ENCODE measurements at places on chromosomes 11 and 22.

DNA sequence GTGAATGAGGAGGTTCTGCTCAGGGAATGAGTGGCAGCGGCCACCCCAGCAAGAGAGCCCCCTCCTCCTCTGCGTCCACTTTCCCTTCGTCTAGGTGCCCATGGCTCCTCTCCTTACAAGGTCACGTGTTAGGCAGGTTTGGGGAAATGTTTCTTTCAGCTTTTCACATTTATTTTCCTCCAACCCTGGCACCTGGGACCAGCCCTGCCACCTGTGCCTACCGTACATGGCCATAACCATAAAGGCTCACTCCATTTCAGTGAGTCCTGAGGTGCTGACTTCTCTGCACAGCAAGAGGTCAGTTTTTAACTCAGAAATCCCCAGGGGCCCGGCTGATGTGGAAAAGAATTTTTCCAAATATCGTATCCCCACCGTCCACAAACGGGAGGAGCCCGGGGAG, 71.2 kb downstream of the FLI1 start:
- no peak for DNase-seq

DNA sequence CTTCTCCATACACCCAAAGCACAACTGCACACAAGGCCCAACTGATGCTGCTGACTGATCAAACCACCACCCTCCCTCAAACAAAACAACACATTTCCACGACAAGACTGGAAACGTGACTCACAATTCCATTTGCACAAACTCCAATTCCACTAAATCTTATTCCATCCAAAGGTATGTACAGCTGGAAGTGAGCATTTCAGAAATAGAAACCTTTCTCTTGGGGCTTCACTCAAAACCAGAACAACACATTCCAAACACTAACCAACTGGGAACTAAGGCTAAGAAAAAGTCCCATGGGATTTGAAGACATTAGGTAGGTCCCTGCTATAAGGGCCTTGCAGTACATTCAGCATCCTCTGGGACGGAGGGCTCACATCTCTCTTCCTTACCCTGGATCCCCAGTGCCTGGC, 19.6 kb downstream of the MORC2 start:
- DNase-seq = no peak

DNA sequence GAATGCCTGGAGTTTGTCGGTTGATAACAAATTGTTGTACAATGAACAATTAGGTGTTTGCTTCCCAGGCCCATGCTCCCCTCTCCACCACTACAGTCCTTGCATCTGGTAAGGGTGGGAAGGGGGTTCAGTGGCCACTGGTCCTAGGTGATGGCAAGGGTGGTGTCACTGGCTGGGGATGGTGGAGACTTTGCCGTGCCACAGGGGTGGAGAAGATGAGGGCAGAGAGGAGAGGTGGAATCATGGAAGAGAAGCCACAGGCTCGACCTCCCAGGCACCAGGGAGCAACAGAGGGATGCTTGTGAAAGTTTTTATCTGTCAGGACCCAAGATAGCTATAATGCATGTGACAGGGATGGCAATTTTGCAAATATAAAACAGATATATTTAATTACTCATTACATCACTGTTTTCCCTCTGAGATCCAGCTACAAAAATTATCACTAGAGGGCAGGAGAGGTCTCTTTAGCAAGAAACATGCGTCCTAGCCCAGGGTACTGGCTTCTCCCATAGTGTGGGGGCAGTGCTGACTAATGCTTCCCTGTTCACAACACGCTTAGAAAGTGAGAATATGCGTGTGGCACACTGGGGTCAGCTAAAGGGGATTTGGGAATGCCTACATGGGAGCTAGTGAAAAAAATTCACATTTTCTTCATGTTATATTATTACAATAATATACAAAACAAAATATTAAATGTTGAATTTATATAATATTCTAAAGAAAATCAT, 49.0 kb upstream of the AMPD3 start:
- DNase-seq = peak; percentile 60

DNA sequence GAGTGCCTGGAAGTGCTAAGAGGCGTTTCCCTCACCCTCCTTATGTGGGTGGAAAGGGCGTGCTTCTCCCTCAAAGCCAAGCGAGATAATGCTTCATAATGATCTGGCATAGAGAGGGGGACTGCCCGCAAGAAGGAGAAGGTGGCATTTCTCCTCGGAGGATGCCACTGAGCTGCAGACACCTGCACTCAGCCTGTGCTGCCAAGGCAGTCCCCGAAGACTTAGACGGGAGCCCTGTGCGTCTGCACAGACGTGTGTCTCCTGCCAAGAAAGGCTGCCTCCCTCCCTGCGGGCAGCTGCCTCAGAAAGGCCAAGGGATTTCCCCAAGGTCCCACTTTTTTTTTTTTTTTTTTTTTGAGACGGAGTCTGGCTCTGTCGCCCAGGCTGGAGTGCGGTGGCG, 48.1 kb upstream of the SPATA19 start:
- no peak for DNase-seq

DNA sequence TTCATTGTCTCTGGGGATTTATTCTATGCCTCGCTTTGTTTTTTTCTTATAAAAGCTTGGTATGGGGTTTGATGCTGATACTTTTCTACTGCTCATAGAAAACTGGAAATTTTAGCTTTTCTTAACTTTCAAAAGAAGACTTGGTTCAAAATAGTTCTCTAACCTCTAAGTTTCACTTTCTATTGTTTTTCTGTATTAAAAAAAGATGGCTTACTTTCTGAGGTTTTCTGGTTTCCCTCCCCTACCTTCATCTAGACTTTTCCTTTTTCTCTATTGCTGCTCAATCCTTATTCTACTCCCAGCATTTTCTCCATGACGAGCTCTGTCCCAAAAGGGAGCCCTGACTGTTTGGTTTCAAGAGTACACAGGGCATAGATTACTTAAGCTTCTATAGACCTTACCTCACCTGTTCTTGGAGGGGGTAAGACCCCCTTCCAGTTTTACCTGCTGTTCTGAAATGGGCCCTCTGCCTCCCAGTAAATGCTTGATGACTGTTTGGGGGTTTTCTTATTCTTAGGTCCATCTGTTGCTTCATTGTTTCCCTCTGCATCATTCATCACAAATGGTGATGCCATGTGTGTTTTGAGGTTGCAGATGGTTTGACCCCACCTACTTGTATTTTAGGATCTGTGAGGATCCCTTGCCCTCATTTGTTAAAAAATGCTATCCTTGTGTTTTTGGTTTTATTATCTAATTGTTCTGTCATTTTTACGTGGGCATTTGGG, 29.5 kb downstream of the DNHD1 start:
- no peak for DNase-seq

GRCh38 chr22:34105461-34106062, 185.3 kb upstream of the LARGE1 start:
- DNase-seq = peak; percentile 29

GRCh38 chr11:113730887-113731726, 25.0 kb upstream of the TMPRSS5 start:
- peak; percentile 58 for DNase-seq

DNA sequence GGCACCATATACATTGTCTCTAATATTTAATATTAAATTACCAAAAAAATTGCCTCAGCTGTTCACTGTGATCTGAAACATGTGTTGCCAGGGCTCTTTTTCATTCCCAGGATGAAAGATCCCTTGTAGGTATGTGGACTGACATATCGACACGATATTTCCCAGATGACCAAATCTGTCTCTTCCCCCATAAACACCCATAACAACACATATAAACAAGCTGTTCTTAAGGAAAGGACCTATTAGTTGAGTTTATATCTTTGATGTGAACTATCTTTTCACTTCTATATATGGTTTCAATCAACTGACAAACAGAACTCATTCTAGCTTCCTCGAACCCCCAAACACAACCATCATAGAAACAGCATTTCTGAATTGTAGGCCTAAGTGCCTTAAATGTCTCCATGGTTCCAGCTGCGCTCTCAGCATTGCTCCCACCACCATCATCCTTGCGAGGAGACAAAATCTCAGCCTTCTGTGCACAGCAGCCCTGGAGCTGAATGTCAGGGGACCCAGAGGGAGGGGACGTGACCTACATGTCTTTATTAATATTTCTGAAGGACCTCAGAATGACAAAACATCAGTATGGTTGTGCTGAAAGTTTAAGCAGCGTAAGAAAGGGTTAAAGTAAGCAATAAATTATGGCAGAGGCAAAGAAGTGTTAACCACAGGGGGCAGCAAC, 67.0 kb downstream of the ETS1 start:
- DNase-seq = no peak

DNA sequence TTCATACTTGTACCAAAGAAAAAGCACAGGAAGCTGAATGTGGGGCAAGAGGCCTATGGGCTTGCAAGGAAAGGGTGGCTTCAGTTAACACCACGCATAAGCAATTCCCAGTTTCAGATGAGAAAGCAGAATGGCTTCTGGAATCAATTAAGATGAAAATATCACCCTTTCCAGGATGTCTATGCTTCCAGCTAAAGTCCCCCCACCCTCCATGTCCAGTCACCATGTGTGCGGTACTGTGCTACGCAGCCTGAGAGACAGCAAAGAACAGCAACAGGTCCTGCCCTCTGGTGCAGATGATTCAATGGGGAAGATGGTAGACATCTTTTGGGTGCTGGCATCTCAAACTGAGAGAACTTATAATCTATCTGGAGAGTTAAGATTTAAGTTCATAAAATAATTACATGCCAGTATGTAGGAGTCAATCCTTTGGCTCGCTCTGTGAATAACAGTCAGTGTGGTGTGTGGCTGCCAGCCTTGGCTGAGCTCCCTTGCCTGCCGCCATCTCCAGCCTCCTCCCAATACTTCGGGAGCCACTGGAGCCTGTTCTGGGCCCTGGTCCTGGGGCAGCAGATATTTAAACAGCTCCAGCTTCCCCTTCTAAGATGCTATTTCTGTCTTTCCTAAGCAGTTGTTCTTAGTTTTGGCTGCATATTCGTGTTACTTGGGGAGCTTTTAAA, 44.5 kb downstream of the ME3 start:
- no peak for DNase-seq

DNA sequence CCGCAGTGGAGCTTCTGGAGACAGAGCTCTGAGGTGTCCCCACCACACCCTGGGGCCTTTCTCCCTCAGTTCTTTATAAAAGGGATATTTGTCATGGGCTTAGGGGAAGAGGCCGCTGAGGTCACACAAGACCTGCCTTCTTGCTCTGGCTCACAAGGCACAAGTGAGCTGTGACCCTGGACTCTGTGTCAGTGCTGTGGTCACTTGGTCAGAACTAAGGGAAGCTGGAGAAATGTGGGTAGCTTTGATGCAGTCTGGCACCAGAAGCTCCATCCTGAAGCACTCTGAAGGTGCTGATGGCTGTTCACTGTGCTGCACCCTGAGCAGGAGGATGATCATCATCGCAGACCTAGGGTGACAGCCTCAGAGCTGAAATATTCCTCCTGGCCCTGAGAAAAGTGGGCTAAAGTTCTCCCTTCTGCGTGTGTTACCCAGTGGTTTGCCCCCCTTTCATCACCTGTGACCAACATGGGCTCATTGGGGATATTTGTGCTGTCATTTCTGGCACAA, 28.1 kb upstream of the VPREB1 start:
- DNase-seq = no peak

DNA sequence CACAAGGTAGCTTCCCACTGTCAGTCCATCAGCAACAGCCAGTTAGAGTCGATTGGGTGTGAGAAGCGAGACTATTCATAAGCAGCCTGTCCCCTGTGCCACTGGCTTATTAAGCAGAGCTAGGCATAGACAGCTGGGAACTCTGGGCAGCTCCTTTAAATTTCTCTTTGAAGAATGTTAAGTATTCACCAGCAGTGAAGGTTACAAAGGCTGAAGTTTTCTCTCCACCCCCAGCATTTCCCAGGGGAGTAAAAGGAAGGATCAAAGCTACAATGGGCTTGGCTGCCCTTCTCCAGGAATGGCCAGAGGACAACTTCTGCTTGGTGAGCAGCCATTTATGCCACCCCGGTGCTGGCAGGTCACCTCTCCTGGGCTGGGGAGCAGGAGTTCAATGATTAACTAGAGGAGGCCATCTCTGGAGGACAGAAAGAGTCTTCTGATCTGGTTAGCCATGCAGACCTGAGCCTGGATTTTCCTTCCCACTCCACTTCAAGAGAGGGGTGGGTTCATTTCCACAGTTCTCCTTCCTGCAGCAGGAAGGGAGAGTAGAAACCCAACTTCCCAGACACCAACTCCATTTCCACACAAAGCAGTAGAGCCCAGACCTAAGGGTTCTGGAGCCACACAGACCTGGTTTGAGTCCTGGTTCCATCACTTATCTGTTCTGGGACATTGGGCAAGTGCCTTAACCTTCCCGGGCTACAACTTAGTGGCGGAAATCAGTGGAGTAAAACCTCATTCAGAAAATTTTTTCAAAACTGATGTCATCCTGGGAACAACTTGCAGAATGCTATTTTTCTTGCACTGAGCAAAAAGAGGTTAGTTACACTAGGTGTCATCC, 22.6 kb downstream of the POU2AF3 start:
- no peak for DNase-seq

GRCh38 chr11:72626414-72626936, 47.7 kb downstream of the PDE2A start:
- no peak for DNase-seq

GRCh38 chr11:119782739-119783072, 53.7 kb upstream of the NECTIN1 start:
- no peak for DNase-seq

- DNase-seq = no peak
These were observed 38.5 kb downstream of the TIMP3 start for GRCh38 chr22:32839831-32840584.

- no peak for DNase-seq
These were observed 138.8 kb downstream of the RCN1 start for GRCh38 chr11:32229576-32230240.

GRCh38 chr11:73307323-73308002, 613 bp upstream of the ARHGEF17 start:
- DNase-seq = peak; percentile 98

DNA sequence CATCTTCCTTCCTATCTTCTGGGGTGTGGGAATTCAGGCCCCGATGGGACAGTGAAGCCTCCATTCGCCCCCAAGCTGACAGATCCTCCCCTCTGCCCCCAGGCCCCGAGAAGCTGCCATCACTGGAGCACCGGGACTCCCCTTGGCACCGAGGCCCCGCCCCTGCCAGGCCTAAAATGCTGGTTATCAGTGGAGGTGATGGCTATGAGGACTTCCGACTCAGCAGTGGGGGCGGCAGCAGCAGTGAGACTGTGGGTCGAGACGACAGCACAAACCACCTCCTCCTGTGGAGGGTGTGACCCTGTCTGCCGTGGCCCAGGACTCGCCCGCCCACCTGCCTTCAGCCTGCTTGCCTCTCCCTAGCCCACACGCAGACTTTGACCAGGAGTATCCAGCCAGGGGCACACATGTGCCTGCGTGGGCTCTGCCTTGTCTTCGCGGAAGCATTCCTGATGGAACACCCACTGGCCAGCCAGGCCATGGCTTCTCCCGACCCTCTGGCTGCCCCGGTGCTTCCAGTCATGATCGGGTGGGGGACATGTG, 8.6 kb upstream of the RELT start:
- no peak for DNase-seq

- DNase-seq = peak; percentile 78
These were observed 11.3 kb upstream of the OMP start for GRCh38 chr11:77091146-77091940.

Data from SHP77 (cell line).